Stimulated activated CD8-positive, alpha-beta memory T cell treated with anti-CD3 and anti-CD28 coated beads, Interleukin-4, amount 100 ng/mL, for 1 hour (primary cell): ENCODE measurements at places on chromosomes 7 and 10.

DNA sequence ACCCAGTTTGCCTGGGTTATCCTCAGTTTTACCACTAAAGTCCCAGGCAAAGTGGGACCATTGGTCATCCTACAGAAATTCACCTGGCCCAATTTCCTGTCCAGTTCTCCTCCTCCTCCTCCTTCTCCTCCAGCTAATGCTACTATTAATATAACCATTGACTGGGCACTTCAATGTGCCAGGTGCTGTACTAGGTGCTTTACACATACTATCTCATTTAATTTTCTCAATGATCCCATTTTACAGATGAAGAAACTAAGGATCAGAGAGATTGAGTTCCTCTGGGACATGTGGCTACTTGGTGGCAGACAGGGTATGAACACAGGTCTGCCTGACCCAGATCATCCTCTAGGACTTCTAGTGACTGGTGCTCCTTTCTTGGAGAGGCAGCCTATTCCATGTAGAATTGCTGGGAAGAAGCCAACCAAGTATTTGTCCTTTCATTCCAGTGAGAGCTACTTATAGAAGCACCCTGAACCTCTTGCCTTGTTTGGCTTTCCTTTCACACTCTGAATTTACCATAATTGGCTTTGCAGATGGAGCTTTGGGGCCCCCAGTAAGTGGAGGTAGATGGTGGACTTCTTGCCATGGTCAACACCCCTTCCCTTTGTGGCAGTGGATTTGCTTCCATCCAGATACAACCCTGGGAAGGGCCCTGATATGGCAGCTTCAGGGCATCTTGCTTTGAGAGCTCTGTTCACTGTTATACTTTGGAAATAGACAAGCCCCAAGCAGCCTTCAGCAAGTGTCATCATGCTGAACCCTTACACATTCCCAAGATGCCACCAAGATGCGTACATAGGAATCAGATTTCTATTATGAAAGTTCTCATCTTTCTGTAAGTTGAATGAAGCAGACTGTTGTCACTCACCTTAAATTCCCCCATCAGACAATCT, 78.7 kb downstream of the MYOF start:
- DNase-seq = no peak

- no peak for DNase-seq
Measured at GRCh38 chr10:6333973-6334372, 131.2 kb downstream of the PFKFB3 start.

- no peak for DNase-seq
Measured at GRCh38 chr7:12694817-12695216, 7.4 kb downstream of the ARL4A start.

DNA sequence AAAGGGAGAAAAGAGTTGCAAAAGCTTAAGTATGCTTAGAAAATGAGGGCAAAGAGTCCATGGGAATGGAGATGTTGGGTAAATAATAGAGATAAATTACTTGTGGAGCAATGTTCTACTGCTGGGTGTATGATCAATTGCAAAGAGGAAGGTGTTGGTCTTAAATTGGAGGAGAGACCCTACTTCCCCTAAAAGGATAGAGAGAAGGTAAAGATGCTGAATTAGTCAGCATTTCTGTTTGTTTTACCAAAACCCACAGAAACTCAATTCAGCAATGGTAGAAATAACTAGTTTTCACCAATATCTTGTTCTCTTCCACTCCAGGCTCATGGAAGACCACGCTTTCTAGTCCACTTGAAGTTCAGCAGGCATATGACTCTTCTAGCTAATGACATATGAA, 32.1 kb downstream of the ASB4 start:
- DNase-seq = no peak

GRCh38 chr7:37439653-37440026, 9.0 kb downstream of the ELMO1 start:
- no peak for DNase-seq
